ENCODE measurements at places on chromosomes 4 and X.

- DNase-seq, result peak; percentile 96
Observed at GRCh38 chr4:184792950-184793555, 32.7 kb downstream of the ACSL1 start.

DNA sequence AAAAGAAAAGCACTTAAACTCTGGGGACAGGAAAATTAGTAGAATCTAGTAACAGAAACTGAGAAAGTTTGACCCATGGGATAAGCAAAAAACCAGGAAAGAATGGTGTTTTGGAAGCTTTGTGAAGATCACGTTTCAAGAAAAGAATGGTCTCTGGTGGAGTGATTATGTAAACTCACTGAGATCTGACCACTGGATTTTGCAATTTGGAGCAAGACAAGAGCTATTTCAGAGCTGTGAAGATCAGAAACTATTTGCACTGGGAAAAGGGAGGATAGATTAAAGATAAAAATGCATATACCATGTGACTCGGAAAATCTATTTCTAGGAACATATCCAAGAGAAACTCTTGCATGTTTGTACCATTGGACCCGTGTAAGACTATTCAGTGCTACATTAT, 4.3 kb downstream of the TMPRSS11D start:
- DNase-seq, result no peak

- DNase-seq, result no peak
Observed at GRCh38 chr4:76791479-76791878, 106.5 kb downstream of the SOWAHB start.

- DNase-seq, result no peak
Observed at GRCh38 chr4:53563824-53564223, 27.5 kb downstream of the LNX1 start.

- DNase-seq, result no peak
Observed at GRCh38 chr4:7351014-7351413, 83.7 kb downstream of the PSAPL1 start.

DNA sequence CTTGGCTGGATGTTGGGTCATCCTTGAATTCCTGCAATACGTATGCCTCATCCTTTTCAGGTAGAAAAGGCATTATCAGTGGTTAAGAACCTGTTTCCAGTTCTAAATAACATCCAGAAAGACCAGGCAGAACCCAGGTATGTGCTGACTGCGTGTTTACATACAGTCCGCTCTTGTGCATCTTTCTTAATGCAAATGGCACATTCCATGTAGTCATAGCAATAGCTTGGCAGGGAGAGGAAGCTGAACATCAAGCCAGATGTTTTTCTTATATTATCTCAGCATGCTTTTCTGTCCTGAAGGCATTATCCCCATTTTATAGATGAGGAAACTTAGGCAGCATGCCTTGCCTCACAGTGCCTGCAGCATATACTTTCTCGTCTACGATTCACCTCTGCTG, 2.1 kb downstream of the DCLK2 start:
- no peak for DNase-seq

GRCh38 chrX:48472225-48472624, 2.2 kb upstream of the SLC38A5 start:
- no peak for DNase-seq

- DNase-seq, result no peak
Observed at GRCh38 chr4:37771771-37772170, 54.7 kb upstream of the PGM2 start.

DNA sequence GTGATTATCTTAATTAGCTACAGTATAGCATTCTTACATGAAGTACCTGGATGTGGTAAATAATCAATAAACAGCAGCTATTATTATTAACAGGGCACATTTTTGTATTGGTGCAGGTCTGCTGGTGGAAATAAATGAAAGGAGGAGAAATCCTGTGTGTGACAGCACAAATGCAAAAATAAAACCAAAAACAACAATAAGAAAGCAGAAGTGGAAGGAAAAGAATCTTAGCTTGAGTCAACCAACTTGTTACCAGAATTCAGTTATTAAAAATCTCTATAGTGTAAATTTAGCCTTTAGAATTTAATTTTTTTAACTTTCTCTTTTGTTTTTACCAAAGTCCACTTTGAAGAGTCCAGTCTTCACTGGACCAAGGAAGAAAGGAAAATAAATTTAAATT, 63.1 kb upstream of the LSM6 start:
- DNase-seq, result no peak

- DNase-seq, result no peak
Observed at GRCh38 chrX:107678957-107679740, 50.8 kb downstream of the PRPS1 start.

GRCh38 chrX:148310426-148311165, 189.8 kb upstream of the AFF2 start:
- DNase-seq, result no peak

GRCh38 chr4:56971383-56971782, 6.0 kb downstream of the NOA1 start:
- DNase-seq, result no peak

DNA sequence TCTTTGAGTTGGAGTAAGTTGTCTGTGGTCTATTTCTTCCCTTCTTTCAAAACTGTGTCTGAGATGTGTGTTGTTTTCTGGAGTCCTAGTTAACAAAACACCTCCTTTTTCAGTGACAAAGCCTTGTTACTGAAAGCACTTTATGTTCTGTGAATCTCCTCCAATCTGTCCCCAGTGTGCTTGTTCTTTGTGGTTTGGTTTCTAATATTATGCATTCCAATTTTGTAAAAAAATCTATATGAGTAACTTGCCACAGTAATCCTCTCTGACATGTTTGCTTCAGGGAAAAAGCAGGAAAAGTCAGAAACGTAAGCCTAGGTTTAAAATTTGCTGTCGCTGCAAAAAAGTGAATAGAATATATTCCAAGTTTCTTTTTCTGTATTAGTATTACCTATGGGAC, 12.4 kb downstream of the PRRG1 start:
- peak; percentile 11 for DNase-seq

GRCh38 chrX:69102612-69103194, 62.5 kb downstream of the PJA1 start:
- DNase-seq, result no peak

DNA sequence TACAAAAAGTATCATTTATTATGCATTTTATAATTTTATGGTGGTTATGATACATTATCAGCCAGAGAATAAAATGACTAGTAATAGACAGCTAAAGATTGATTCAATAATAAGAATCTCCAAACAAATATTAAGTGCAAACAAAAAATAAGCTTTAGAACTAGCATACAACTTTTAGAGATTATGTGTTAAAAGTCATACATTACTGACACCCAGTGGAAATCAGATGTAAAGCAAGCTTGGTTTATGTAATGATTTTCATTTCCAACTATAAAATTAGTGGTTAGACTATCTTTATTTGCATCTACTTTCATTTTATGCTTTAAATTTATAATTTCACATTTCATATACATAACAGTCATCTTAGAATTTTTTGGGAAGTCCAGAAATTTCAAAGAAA, 57.7 kb downstream of the IL13RA2 start:
- peak; percentile 2 for DNase-seq

DNA sequence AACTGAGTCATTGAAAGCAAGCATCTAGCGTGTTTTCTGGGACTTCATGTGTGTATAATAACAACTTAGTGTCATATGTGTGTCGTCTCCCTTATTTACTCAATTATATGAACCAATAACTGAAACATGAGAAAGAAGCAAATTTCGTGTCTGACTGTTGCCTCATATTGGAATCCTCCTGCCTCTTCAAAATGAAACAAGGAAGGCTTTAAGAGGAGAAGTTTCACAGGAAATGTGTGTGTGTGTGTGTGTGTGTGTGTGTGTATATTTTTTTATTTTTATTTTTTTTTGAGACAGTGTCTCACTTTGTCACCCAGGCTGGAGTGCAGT, 145.8 kb upstream of the SFRP2 start:
- no peak for DNase-seq

GRCh38 chrX:116285501-116285900, 115.0 kb downstream of the AGTR2 start:
- no peak for DNase-seq

DNA sequence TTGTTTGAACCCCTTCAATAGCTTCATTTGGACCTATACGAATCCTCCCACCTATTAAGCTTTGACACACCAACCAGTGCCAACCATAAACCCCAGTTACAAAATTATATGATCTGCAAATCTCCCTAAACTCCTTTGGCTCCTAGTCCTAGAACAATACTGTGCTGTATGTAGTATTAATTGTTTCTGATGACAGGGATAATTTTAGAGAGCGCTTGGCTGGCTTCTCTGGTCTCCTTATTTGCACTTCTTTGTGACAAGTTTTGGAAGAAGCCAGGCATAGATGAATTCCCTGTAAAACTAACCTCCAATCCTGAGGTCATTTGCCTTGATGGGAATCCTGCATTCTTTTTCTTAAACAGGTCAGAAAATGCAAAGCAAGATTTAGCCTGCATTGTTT, 433.0 kb downstream of the PPARGC1A start:
- DNase-seq, result no peak

- no peak for DNase-seq
Observed at GRCh38 chrX:129599499-129599898, 55.3 kb downstream of the APLN start.

GRCh38 chrX:83260288-83260687, 247.8 kb upstream of the POU3F4 start:
- no peak for DNase-seq

DNA sequence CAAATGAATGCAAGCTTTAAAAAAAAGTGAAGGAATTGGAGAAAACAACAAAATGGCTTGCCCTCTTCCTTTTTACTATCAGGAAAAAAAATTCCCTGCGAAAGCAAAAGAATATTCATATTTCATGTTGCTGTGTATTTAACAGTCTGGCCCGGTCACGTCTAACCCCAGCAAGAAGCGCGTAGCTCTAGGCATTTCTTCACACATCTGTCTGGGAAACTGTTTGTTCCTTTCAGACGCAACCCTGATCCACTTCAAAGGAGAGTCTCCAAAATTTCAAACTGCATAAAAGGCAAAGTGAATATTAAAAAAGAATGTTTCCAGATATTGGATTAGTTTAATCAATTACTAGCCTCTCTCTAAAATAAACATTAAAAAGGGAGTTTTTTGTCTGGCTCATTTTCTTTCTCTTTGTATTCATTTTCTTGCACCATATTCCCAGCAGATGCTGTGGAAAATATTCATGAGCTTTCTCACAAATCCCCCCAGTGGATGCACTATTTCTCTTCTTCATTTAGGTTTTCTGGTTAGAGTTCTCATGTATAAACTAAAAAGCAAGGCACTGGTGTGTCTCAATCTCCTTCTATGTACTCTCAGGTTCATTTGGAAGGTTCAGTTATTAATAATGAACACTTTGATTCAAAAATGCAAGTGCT, 145.3 kb downstream of the MID1 start:
- DNase-seq, result no peak

DNA sequence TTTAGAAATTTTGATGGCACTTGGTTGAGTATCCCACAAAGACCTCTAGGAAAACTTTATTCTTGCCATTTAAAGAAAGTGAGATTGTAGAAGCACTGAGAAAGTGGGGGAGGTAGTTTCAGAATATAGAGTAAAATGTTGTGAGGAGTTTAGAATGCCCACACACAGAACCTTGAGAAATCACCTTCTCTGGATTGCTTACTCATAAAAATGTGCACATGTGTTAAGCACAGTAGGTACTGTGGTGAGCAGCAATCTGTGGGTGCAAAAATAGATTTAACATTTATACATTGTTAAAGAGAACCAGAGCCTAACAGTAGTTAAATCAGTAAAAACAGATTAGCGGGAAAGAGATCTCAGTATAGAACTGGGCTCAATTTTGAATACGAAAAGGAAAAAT, 201.2 kb upstream of the NWD2 start:
- no peak for DNase-seq

Data from foreskin melanocyte (primary cell).